LoVo (cell line): ENCODE measurements at places on chromosomes 12 and 14.

GRCh38 chr12:3032770-3033538 is 44.2 kb upstream of the TSPAN9 start:
- DNase-seq: no peak

DNA sequence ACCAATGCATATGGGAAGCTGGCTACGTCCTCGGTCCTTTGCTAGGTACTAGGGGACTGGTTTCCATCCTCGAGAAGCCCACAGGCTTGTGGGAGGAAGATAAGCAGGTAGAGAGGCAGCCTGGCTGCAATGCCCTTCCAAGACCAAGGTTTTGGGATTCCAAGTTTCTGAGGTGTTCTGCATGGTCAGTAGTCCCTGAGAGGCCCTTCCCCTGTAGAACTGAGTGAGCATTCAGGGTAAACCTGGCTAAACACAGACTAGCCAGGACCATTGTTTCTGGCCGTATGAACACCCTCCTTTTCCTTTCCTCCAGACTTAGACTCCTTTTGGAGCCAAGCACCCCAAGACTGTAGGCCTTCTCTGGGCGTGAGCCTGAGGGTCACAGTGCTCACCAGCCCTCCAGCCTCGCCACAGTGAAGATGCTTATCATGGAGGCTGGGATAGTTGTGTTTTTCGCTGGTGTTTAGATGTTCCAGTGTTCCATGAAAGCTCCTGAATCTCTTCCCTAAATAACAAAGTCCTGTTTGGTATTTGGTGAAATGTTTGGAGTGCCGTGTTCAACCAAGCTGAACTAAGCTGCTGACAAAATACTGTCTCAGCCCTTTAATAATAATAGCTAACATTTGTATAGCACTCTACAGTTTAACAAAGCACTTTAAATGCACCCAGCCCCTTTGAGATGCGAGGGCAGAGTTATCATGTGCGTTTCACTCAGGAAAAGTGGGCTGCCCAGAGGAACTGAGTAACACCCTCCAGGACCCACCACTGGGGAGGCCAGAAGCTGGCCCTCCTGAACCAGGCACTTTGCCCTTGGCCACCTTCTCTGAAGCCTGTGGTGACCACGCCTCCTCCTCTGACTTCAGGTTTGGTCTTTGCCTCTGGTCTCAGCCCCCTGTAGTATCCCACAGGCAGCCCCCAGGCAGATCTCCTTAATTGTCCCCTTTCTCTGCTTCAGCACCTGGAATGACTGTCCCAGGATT is 284.5 kb downstream of the CACNA1C start:
- no peak for DNase-seq

GRCh38 chr12:71130521-71131069 is 27.2 kb downstream of the TSPAN8 start:
- DNase-seq: no peak

- DNase-seq: no peak
These were observed 50.5 kb upstream of the PNMA1 start for GRCh38 chr14:73764406-73765280.

GRCh38 chr14:48598458-48598857 is 923.1 kb upstream of the MDGA2 start:
- no peak for DNase-seq

- DNase-seq: no peak
These were observed 1.6 kb downstream of the DNAJC14 start for GRCh38 chr12:55827806-55828205.

DNA sequence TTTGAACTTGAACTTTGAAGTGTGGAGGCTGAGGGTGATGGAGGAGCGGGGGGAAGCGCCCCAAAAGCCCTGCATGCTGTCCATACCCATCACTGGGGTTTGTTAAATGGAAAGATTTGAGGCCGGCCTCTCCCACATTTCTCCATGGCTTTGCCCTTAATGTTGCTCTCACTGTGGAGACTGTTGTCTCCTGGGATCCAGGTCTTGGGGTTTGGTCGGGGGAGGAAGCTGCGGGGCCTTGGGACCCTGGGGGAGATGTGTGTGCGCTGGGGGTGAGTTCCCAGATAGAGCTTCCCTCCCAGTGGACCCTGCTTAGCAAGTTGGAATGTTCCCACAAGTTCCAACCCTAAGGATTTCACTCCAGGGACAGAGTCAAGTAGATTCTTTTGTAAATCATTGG is 28.0 kb upstream of the LRTM2 start:
- no peak for DNase-seq
